Skeletal muscle cell (primary cell): ENCODE measurements at places on chromosomes 16 and 17.

- DNase-seq, result peak; percentile 46
These were observed 13.5 kb upstream of the TBX21 start for GRCh38 chr17:47719411-47720152.

- no peak for DNase-seq
These were observed 179.3 kb upstream of the GOT2 start for GRCh38 chr16:58913456-58913855.

- DNase-seq, result no peak
These were observed 38.4 kb downstream of the ADCY7 start for GRCh38 chr16:50304467-50305440.

DNA sequence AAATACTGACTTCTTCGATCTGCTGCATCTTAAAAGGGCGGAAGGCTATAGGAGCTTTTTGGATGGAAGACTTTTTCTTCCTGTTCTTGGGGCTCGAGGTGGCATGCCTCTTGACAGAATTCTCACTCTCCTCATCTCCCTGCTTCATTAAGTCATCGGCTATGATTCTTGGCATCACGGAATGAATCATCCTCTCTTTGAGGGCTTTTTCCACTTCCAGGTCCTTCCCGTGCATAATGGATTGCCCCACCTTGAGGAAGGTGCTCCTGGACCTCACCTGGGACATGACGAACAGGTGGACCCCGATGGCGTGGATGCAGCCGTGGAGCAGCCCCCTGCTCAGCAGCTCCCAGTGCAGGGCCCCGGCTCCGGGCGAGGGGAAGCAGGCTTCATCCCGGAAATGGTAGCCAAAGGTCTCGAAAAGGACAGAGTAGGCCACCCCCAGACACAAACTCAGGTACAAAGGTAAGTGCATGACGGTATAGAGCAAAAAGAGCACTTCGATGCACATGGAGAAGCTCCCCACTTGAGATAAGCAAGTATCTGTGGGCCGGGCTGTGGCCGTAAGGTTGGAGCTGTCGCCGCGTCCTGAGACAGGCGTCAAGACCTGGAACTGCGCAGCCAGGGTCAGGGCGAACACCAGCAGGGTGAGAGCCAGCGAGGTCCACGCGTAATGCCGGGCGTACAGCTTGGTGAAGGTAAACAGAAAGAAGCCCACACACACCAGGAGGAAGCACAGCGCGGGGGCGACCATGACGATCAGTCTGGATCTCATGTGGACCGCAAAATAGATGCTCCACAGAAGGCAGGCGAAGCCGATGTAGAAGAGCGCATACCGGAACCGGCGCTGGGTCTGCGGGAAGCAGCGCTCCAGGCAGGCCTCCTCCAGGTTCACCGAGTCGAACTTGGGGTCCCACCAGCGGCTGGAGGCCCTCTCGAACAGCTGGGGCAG is 1.7 kb downstream of the ADCY9 start:
- no peak for DNase-seq

DNA sequence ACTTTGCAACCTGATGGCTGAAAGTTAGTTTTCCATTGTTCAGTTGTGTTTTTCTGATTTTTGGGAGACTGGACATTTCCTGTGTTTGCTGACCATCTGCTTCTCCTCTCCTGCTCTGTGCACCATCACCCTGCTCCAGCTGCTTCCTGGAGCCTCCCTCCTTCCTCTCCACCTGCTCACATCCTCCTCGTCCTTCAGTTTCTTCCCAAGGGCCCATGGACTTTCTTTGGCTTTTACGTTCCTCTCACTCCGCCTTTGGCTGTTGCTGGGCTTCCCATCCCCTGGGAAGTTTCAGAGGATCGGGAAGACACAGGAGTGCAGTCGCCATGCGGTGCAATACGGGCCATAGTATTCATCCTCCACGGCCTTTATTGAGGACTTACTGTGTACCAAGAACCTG is 61.6 kb downstream of the TNFRSF13B start:
- no peak for DNase-seq

DNA sequence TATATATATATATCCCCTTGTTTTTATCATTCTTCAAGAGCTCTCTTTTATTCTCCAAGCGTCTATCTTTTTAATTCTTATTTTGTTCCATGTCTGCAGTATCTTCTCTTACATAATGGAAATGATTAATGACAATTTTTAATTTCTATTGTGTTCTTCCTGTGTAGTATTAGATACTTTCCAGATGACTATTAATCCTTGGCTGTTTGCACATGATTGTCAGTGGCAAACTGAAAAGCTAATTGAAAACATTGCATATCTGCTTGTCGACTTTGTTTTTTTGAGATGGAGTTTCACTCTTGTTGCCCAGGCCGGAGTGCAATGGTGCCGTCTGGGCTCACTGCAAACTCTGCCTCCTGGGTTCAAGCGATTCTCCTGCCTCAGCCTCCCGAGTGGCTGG is 124.7 kb downstream of the BCAS3 start:
- DNase-seq, result no peak

GRCh38 chr16:68270353-68270752 is 6.0 kb downstream of the SLC7A6 start:
- no peak for DNase-seq

DNA sequence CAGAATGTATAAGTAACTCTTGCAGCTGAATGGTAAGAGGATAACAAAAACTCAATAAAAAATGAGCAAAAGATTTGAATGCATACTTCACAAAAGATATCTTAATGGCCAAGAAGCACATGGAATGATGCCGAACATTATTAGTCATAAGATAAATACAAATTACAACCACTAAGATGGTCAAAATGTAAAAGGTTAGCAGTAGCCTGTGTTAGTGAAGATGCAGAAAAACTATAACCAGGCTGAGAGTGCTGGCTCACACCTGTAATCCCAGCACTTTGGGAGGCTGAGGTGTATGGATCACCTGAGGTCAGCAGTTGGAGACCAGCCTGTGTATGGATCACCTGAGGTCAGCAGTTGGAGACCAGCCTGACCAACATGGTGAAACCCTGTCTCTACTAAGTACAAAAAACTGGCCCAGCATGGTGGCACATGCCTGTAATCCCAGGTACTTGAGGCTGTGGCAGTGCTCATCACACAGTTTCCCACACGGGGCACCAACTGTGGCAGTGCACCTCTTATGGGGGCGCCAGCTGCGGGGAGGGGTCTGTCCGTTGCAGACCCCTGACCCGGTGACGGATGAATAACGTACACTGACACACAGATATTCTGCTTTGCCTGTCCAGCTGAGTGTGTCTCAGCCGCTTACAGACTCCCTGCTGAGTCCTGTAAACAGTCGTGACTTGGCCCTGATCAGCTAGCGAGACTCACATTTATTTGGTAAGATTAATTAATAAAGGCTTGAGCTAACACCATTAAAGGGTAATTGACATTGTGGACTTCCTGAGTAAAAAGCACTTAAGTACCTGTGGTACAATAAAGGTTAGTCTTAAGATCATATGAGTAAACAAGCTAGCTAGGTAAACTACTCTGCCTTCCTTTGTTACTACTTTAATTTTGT is 45.7 kb upstream of the FAM20A start:
- no peak for DNase-seq

GRCh38 chr16:84976644-84977400 is 34.5 kb downstream of the ZDHHC7 start:
- no peak for DNase-seq

DNA sequence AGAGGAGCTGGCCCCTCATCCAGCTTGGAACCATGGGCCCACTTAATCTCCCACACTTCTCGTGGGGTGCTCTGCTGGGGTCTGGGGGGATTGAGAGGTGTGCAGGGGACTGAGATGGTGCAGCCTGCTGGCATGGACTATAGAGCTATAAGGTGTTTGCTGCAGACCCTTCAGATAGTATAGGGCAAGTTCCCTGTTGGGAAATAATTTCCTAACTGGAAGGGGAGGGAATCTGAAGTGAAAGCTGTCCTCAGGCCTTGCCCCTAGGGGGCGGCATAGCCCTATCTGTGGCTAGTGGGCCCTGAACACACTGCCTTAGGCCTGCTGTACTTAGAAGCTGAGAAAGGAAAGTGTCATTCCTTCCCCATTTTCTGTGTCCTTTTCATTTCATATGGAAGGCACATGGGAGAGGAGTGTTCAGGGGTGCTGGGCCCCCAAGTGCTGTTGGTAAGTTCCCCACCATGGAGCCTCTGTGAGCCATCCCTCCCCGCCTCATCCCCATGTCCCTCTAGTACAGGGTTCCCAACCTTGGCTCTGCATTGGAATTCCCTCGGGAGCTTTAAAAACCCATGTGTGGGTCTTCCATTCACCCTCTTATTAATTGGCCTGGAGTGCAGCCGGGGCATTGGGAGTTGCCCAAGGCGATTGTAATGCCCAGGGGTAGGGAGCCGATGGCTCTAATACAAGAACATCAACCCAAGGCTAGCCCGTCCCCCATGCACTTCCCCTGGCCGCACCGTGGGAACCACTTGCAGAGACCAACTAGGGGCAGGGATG is 19.7 kb downstream of the GOSR2 start:
- no peak for DNase-seq

DNA sequence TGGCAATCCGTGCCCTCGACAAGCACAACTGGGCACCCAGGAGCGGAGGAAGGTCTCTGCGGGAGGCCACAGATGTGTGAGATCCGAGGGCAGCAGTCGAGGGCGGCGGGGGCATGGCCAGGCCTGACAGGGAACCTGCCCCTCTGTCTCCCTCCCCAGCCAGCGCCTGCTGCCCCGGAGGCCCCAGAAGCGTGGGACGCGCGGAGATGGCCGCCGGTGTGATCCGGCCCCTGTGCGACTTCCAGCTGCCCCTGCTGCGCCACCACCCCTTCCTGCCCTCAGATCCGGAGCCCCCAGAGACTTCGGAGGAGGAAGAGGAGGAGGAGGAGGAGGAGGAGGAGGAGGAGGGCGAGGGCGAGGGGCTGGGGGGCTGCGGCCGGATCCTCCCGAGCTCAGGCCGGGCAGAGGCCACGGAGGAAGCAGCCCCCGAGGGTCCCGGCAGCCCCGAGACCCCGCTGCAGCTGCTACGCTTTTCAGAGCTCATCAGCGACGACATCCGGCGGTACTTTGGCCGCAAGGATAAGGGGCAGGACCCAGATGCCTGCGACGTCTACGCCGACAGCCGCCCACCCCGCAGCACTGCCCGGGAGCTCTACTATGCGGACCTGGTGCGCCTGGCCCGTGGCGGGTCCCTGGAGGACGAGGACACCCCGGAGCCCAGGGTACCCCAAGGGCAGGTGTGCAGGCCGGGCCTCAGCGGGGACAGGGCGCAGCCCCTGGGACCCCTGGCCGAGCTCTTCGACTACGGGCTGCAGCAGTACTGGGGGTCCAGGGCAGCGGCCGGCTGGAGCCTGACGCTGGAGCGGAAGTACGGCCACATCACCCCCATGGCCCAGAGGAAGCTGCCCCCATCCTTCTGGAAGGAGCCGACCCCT is 1.7 kb downstream of the PERCC1 start:
- DNase-seq, result no peak

GRCh38 chr17:69523244-69523861 is 108.9 kb downstream of the MAP2K6 start:
- no peak for DNase-seq

DNA sequence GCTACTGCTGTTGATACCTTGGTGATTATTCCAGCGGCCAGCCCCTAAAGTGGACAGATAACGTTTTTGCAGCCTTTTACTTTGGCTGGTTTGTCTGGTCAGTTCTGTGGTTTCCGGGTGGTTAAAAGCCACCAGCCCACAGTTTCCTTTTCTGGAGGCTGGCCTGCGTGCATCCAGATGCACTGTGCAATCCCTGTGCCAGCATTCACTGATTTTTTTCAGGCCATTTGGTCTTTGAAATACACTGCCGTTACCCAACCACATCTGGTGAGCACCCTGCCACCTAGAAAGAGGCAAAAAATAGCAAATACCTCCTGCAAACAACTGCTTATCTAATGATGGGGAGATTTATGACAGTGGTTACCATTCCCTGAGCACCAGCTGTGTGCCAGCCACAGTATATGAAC is 797 bp downstream of the NUDT7 start:
- peak; percentile 14 for DNase-seq

DNA sequence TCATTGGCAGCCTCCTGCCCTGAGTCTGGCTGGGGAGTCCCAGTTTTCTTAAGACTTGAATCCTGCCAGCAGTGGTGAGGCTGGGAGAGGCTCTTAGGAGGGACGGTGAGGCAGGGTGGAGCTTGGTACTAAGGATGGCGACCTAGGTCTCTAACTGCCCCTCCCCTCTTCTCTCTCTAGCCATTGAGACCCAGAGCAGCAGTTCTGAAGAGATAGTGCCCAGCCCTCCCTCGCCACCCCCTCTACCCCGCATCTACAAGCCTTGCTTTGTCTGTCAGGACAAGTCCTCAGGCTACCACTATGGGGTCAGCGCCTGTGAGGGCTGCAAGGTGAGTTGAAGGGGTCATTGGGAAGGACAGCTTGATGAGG is 16.4 kb downstream of the GJD3 start:
- no peak for DNase-seq

DNA sequence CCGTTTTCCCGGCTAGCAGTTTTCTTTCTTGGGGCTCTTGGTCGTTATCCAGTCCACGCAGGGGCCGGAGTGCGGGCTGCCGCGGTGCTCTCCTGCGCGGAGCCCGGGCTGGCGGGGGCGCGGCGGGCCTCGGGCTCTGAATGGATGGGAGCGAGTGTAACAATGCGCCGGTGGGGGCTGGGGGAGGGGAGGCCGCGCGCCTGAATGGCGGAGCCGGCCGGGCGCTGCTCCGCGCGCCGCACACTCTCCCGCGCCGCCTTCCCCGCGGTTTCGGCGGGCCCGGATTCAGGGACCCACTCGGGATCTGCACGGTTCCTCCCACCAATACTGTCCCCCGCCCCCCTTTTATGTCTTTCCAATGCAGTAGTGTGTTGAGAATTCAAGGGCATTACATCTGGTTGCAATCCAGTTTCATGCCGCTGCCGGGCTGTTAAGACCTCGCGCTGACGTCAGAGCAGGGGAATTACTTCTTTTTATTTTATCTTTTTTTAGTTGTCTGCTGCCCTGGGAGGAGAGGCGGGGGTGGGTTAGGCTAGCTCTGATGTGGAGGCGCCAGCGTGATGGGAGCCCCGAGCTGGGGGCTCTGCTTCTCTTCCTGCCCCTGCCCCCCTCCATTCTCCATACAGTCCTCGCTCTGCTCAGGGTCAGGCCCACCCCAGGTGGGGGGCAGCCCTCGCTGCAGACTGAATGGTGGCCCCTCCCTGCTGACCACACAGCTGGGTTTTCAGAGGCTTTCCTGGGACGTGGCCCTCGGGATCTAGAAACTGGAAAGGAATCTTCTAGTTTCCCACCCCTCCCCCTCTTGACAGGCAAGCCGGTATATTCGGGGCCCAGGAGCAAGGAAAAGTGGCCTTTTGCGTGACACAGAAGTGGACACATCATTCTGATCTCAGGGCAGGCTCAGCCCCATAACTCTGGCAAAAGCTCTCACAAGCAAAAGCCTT is 1.8 kb downstream of the RAI1 start:
- peak; percentile 65 for DNase-seq

GRCh38 chr16:83717814-83718213 is 90.0 kb upstream of the HSBP1 start:
- DNase-seq, result no peak
